CD4-positive, alpha-beta T cell treated with Interleukin-2 at 100 ng/mL for 4 hours (primary cell): ENCODE measurements at places on chromosomes 13 and 19.
A peak's percentile ranks its signal among the peaks of the same experiment; 100 is the strongest.

- DNase-seq, result no peak
Observed at GRCh38 chr19:8500158-8500557, 2.3 kb downstream of the PRAM1 start.

DNA sequence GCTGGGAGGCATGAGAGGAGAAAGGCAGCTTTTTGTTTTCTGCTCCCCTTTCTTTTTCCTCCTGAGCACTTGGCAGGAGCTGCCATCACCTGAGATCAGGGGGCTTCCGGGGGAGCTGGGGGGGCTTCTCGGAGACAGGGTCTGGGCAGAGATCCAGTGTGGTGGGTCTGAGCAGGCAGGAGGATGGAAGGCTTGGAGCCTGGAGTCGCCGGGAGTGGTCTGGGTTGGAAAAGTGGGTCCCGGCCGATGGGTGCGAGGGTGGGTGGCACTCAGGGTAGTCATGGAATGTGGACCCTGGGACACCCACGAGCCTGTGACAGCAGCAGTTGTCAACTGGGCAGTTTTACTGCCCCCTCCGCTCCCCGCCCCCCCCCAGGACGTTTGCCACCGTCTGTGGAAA is 2.2 kb upstream of the ADM5 start:
- no peak for DNase-seq

GRCh38 chr19:13146763-13147563 is 3.2 kb downstream of the STX10 start:
- DNase-seq, result no peak

DNA sequence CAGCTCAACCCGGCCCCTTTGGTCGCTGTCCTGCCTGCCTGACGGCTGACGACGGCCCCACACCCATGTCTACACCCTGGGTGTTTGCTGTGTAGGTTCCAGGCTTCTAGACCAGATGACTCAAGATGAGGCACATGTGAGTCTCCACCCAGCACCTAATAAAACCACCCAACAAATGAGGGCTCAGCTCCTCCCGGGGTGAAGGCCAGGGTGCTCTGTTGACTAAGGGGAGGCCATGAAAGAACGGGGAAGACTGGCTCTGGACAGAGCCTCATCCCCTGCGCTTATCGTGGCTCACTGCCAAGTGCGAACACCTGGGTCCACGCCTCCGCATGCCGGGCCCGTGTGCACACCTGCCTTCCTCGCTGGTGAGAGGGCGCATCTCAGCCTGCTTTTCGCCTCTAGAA is 39.6 kb downstream of the COL4A2 start:
- DNase-seq, result no peak

GRCh38 chr19:13195678-13196077 is 45.5 kb downstream of the IER2 start:
- peak; percentile 78 for DNase-seq

GRCh38 chr13:99206226-99206625 is 5.6 kb downstream of the UBAC2 start:
- DNase-seq, result no peak

GRCh38 chr19:56476651-56477428 is at the start of gene ZNF667:
Gene ZNF667, minus strand, starts transcription at chr19:56477345. Its CDS starts 14,975 bp downstream, at chr19:56462370.
- peak; percentile 1 for DNase-seq
